CD4-positive, alpha-beta T cell treated with Interleukin-17A for 4 hours (primary cell): ENCODE measurements at places on chromosomes 13 and 19.

DNA sequence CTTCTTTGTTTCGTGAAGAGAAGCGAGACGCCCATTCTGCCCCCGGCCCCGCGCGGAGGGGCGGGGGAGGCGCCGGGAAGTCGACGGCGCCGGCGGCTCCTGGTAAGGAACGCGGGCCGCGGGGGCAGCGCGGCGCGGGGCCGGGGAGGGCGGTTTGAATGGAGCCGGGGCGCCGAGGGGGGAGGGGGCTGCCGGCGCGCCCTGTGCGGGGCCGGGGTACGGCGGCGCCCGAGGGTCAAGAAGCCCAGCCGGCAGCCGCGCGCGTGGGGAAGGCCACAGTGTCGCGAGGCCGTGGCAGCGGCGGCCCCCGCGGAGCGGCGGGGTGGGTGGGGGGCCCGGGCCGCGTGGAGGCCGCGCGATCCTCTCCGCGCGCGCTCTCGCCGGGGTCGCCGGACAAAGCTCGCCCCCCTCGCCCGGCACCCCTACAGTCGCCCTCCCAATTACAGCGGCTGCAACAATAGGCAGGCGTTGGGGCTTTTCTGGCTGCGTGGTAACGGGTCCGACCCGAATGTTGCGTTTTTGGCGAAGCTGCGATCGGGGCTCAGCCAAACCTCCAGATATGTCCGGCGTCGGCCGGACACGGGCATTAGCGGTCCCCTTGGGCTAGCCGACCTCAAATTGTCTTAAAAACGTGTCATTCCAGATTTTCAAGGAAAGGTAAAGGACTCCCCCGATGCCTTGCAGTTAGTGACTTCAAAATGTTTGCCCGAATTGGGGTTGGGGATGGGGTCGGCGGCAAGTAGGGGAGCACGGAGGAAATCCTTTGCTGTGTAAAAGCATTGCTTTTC is 437 bp downstream of the SMARCA4 start:
- DNase-seq, result no peak

GRCh38 chr19:49473868-49474541 is at the start of gene FLT3LG:
Gene FLT3LG, plus strand, starts transcription at chr19:49474215. Its CDS starts 425 bp downstream, at chr19:49474640.
- peak; percentile 95 for DNase-seq

DNA sequence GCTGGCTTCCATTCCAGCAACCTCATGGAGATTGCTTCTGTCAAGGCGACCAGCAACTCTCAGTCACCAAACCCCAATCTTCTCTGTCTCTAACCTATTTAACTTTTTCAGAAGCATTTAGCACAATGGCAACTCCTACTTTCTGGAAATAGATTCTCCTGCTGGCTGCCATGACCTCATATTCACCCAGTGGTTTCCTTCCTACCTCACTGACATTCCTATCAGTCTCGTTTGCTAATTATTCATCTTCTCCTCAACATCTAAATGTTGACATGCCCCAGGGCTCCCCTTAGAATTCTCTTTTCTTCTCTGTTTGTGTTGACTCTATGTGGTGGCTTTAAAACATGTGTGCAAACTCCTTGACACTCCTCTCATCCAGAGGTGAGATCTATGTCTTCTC is 106.7 kb downstream of the OLFM4 start:
- DNase-seq, result no peak

- DNase-seq, result no peak
These were observed 46.5 kb downstream of the LYL1 start for GRCh38 chr19:13056052-13056660.

DNA sequence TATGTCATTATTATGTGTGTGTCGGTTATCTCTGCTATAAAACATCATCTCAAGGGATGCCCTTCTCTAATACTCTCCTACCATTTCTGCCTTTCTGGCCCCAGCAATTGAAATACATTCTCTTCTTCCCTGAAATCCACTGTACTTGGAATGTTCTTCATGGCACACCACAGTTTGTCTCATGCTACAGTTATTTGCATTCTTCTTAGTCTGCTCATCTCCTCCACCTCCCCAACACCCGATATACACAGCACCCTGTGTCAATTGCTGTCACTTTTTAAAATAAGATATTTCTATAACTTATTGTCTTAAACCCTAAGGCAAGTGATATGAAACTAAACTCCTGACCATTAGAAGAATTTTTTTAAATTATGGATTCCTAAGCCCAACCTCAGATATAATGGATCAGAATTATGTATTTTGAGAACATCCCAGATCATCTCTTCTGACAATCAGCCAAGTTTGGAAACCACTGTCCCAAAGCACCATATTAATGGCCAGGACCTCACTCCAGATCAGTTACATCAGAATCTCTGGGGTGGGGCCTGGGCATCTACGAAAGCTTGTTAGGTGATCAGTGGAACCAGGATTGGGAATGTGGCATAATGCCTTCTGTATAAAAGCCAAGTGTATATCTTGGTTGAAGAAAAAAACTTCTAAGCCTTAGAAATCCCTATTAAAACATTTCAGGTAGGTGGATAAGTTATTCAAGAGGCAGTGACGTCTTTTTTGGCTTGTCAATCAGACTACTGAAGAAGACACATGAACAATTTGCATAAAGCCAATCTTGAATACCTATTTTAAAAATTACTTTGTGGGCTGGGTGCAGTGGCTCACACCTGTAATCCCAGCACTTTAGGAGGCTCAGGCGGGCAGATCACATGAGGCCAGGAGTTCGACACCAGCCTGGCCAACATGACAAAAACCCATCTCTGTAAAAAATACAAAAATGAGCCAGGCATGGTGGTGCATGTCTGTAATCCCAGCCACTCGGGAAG is 30.0 kb upstream of the KBTBD7 start:
- DNase-seq, result no peak

DNA sequence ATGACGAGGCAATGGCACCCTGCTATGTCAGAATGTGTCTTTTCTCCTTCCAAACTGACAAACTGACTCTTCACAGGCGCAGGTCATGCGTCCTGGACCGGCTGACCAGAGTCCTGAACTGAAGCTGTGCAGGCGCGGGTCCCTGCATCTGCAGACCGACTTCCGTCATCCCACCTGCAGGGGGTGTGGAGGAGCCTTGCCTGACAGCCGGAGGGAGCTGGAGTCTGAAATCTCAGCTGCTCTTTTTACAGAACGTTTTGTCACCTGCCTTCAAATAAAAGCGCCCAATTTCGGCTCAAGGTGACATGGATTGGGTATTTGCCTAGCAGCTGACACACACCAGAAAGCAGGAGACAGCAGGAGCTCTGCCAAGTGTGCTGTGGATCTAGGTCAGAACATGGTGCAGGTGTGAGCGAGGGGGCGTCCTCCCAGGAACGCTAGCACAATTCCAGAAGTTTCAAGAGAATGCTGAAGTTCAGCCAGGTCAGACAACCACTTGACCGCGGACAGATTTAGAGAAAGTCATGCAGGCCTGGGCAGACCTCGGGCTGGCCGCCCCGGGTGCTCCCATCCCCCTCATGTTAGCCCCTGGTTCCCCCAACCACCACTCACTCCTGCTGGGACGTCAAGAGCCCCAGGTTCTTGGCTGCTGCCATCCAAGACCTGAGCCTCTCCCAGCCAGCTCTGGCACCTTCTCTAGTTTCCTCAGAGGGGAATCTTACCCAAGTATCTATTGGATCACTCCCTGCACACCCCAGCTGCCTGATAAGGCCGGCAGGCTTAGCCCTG is 32.8 kb downstream of the ELL start:
- DNase-seq, result peak; percentile 37

- DNase-seq, result no peak
These were observed 18.0 kb downstream of the ZNF574 start for GRCh38 chr19:42093926-42094325.

- no peak for DNase-seq
These were observed 7.0 kb upstream of the TLE6 start for GRCh38 chr19:2970201-2970835.

DNA sequence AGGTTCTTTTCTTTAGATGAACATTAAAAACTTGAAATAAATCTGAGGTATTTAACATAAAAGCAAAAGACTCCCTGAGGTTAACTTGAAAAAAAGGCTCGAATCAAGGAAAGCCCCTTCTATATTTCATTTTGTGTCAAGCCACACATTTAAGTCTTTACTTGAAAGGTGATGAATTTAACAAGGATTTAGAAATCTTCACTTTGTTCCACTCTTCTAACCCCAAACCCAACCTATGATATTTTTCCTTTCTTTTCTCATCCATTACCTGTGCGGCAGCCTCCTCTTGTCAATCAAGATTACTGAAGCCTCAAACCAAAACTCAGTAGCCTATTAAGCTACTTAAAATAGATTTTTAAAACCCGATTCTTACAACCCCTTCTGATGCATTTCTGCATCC is 33.8 kb downstream of the MIPEP start:
- DNase-seq, result no peak

DNA sequence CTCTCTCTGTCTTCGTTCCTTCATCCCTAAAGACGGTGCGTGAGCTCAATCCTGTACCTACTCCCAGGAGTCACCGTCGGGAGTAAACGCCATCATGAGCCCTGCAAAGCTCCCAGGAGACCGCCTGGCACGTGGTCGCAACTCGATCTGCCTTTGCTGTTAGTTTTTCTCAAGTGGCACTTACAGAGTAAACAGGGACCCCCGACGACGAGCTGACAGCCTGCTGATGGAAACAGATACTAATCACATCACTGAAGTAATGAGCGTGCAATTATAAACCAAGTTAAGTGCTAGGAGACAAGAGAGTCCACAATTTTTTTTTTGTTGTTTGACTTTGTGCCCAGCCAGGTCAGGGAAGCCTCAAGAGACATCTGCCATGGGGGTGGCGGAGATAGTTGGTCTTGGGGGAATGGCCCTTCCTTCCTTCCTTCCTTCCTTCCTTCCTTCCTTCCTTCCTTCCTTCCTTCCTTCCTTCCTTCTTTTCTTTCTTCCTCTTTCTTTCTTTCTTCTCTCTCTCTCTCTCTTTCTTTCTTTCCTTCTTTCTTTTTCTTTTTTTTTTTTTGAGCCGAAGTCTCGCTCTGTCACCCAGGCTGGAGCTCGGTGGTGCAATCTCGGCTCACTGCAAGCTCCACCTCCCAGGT is 23.6 kb downstream of the CACNG6 start:
- no peak for DNase-seq

DNA sequence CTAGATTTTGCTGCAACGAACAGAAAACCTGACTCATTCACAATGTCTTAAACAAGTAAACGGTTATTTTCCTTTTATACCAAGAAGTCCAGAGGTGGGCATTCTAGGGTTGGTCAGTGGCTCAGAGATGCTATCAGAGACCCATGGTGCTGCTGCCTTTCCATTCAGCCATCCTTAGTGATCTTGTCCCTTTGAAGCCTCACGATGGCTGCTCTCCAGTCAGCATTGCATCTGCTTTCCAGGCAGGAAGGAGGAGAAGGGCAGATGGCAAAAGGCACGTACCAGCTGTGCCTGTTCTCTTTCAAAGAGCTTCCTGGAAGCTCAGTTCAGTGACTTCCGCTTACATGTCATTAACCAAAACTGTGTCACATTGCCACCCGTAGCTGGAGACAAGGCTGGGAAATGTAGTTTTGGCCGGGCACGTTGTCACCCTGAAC is 30.1 kb downstream of the WDFY2 start:
- peak; percentile 51 for DNase-seq

- DNase-seq, result no peak
These were observed 32.9 kb upstream of the POU2F2 start for GRCh38 chr19:42165146-42165545.

DNA sequence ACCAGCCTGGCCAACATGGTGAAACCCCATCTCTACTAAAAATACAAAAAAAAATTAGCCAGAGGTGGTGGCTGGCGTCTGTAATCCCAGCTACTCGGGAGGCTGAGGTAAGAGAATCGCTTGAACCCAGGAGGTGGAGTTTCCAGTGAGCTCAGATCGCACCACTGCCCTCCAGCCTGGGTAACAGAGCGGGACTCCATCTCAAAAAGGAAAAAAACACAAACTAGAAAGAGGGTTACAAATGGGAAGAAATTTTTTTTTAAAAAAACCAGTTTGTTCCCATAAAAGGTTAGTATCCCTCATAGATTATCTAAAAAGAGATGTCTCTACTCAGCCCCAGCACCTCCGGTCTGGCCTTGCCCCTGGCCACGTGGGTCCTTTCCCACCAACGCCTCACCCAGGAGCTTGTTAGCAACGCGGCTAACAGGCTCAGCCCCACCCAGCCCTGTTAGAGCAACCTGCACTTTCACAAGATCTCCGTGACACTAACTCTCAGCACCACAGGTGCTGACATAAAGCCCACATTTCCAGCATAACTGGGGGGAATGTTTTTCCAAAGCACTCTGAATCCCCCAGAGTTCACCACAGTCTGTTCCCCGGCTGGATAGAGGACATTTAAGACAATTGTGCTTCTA is 4.3 kb downstream of the DMKN start:
- peak; percentile 46 for DNase-seq

DNA sequence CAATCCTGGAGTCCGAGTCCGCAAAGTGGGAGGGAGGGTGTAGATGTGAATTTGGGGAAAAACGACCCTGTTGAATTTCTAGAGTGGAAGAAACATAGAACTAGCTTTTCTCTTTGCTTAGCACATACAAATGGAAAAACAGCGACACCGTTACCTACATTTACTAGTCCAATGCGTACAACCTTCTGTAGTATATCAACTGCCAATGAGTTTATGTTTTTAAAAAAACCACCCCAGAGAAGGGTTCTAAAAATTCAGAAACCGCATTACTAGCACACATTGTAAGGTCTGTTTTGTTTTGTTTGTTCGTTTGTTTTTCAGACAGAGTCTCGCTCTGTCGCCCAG is 332 bp upstream of the SUPT20H start:
- DNase-seq, result no peak

- DNase-seq, result no peak
These were observed 1.9 kb downstream of the CCNP start for GRCh38 chr19:40224342-40225150.

GRCh38 chr19:5204212-5204611 is 136.4 kb downstream of the PTPRS start:
- no peak for DNase-seq

GRCh38 chr13:36282821-36283432 is 14.7 kb downstream of the CCDC169 start:
- DNase-seq, result no peak

DNA sequence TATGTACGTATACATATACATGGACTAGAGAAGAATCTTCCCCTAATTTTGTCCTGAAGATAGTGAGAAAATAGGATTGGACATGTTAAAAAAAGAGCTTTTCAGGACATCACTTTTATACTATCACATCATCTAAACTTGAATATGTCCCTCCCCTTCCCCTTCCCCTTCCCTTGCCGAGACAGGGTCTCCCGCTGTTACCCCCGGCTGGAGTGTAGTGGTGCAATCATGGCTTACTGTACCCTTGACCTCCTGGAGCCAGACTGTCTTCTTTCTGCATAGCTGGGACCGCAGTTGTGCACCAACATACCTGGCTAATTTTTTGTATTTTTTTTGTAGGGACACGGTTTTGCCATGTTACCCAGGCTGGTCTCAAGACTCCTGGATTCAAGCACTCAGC is 6.6 kb downstream of the HNRNPM start:
- DNase-seq, result no peak

GRCh38 chr13:59358014-59358413 is 805.7 kb downstream of the DIAPH3 start:
- no peak for DNase-seq

- DNase-seq, result no peak
These were observed 9.2 kb upstream of the TNFSF14 start for GRCh38 chr19:6679139-6679538.

GRCh38 chr13:113770937-113771336 is 11.9 kb downstream of the TMEM255B start:
- no peak for DNase-seq

GRCh38 chr13:86563308-86563707 is 764.1 kb upstream of the SLITRK6 start:
- no peak for DNase-seq

- DNase-seq, result no peak
These were observed 332.6 kb downstream of the SLITRK1 start for GRCh38 chr13:83549671-83550070.
